Activated CD8-positive, alpha-beta T cell treated with anti-CD3 and anti-CD28 coated beads, Interleukin-2, amount 10 ng/mL, durations not matched to agents 7 days and 5 days (primary cell): ENCODE measurements at places on chromosomes 4 and X. TPM values are rescaled to one million over a fixed set of nuclear protein-coding genes. Genes with fewer than 3 reads are reported as not detected.

DNA sequence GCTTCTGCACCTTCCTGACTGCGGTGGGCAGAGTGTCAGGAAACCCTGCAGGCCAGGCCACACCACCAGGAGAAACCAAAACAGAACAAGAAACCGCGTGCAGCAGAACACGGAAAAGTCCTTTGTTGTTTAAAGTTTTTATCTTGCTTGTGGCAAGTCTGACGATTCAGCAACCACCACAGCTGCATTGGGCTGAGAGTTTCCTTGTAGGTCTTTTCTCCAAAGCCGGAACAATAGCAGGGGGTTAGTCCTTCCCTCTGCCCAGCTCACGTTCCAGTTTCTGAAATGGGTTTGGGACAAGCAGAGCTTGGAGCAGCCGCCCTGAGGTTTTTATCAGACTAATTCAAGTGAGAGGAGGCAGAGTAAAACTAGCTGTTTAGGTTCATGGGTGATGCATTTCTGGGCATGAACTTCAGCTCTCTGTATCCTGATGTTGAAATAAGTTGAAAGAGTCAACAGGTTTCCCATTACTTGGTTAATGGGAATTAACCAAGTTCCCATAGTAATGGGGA is 216.9 kb downstream of the PTTG2 start:
- H3K27me3 ChIP-seq, result peaks cover 11% of the 10 kb centered on the region
- peak overlapping the region; percentile 76 for H3K27ac ChIP-seq
- peaks cover 39% of the 10 kb centered on the region for H3K4me1 ChIP-seq
- DNase-seq, result peak; percentile 77
- peak overlapping the region; percentile 45 for H3K4me3 ChIP-seq
- peaks cover 4% of the 10 kb centered on the region for H3K36me3 ChIP-seq

- H3K4me1 ChIP-seq, result no peaks in the 10 kb centered on the region
- no peak for DNase-seq
- no peak overlapping the region for H3K27ac ChIP-seq
- H3K4me3 ChIP-seq, result no peak overlapping the region
Measured at GRCh38 chrX:97898798-97899197, 1015.1 kb downstream of the RPA4 start.

DNA sequence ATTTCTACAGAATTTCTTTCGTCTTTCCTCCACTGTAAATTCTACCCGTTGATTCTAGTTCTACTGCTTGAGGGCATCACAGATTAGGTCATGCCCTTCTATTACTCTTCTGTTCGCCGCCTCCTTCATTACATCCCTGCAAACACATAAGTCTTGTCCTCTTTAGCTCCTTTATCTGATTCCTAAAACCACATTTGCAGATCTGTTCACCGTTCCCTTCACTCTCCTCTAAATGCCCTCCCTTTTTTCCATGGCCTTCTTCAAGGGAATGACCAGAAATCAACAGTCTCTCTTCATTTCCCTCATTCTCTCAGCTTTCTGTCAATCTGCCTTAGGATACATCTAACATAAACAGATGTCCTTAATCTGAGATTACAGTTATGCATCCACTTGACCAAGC is 43.1 kb downstream of the BTC start:
- H3K27me3 ChIP-seq, result peaks cover 3% of the 10 kb centered on the region
- H3K4me3 ChIP-seq, result no peak overlapping the region
- H3K36me3 ChIP-seq, result no peaks in the 10 kb centered on the region
- no peaks in the 10 kb centered on the region for H3K4me1 ChIP-seq
- H3K27ac ChIP-seq, result no peak overlapping the region

DNA sequence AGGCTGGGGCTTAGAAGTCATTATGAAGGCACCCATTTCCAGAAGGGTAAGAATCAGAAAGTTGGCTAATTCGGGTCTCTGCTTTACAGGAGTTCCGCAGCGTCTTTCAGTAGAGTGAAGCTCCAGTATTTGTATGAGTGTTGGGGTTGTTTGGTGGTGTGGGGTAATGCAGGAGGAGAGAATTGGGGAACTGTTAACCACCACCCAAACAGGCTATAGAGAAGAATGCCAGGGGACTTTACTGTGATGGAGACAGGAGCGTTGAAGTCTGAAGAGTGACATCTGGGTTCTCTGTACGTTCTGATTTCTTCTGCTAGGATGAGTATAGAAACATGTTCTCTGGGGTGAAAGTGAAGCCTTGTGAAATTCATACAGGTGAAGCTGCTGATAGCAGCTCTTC is 96.3 kb downstream of the TBL1X start:
- no peaks in the 10 kb centered on the region for H3K27me3 ChIP-seq
- no peak overlapping the region for H3K27ac ChIP-seq
- no peak overlapping the region for H3K4me3 ChIP-seq
- peaks cover 8% of the 10 kb centered on the region for H3K4me1 ChIP-seq
- DNase-seq, result no peak

DNA sequence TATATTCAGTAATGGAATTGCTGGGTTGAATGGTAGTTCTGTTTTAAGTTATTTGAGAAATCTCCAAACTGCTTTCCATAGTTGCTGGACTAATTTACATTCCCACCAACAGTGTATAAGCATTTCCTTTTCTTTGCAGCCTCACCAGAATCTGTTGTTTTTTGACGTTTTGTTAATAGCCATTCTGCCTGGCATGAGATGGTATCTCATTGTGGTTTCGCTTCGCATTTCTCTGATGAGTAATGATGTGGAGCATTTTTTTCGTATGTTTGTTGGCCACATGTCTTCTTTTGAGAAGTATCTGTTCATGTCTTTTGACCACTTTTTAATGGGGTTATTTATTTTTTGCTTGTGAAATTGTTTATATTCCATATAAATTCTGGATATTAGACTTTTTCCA is 13.6 kb upstream of the MAGED4B start:
- no peak overlapping the region for H3K4me3 ChIP-seq
- no peaks in the 10 kb centered on the region for H3K4me1 ChIP-seq
- H3K27ac ChIP-seq, result no peak overlapping the region
- no peaks in the 10 kb centered on the region for H3K36me3 ChIP-seq
- no peak for DNase-seq

DNA sequence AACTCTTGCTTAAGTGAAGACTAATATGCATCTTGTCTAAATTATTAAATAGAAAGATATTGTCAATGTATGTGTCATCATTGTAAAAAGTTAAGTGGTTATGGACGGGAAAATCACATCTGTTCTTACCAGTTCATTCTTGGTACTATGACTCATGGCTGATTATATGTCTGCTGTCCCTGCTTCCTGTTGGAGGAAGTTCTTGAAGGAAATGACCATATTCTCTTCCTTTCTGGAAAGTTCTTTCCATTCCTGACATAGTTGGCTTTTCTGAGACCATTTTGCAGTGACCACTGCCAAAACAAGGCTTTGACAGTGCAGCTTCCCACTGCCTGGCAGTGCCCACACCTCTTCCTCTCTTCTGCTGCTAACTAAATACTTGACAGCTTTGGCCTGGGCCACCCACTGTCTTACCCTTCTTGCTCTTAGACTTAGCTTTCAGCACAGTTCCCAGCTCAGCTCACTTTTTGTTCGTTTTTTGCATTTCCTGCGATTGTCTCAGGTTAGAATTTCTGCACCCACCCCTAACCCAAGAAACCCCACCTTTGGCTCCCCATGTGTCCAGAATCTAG is 13.2 kb upstream of the CLDN24 start:
- H3K4me3 ChIP-seq, result no peak overlapping the region
- peak overlapping the region; percentile 62 for H3K27ac ChIP-seq
- H3K4me1 ChIP-seq, result peaks cover 8% of the 10 kb centered on the region
- peaks cover 15% of the 10 kb centered on the region for H3K27me3 ChIP-seq

- no peaks in the 10 kb centered on the region for H3K27me3 ChIP-seq
- no peak overlapping the region for H3K27ac ChIP-seq
- DNase-seq, result no peak
- H3K36me3 ChIP-seq, result no peaks in the 10 kb centered on the region
- H3K4me1 ChIP-seq, result no peaks in the 10 kb centered on the region
Measured at GRCh38 chr4:79338148-79338547, 12.3 kb upstream of the NAA11 start.

DNA sequence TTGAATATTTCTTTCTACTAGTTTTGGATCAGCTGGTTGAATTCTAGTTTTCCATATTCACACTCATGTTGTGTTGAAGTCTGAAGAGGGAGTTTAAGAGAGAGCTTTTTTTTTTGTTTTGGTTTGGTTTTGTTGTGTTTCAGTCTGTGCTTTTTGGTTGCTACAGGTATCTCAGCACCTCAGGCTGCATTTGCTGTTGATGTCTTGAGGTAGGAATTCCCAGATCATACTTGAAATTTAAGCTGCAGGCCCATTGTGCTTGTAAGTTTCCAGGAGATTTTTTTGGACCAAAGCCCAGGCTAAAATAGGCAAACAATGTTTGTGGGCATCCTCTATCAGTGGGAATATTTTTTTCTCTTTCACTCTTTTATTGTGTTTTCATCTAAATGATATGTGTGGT is 190.2 kb upstream of the AGA start:
- H3K27me3 ChIP-seq, result no peaks in the 10 kb centered on the region
- DNase-seq, result no peak
- no peaks in the 10 kb centered on the region for H3K4me1 ChIP-seq
- H3K4me3 ChIP-seq, result no peak overlapping the region

GRCh38 chrX:108362026-108362425 is 76.2 kb downstream of the COL4A6 start:
- no peak overlapping the region for H3K4me3 ChIP-seq
- H3K27me3 ChIP-seq, result no peaks in the 10 kb centered on the region
- DNase-seq, result no peak
- H3K27ac ChIP-seq, result no peak overlapping the region
- H3K36me3 ChIP-seq, result no peaks in the 10 kb centered on the region

DNA sequence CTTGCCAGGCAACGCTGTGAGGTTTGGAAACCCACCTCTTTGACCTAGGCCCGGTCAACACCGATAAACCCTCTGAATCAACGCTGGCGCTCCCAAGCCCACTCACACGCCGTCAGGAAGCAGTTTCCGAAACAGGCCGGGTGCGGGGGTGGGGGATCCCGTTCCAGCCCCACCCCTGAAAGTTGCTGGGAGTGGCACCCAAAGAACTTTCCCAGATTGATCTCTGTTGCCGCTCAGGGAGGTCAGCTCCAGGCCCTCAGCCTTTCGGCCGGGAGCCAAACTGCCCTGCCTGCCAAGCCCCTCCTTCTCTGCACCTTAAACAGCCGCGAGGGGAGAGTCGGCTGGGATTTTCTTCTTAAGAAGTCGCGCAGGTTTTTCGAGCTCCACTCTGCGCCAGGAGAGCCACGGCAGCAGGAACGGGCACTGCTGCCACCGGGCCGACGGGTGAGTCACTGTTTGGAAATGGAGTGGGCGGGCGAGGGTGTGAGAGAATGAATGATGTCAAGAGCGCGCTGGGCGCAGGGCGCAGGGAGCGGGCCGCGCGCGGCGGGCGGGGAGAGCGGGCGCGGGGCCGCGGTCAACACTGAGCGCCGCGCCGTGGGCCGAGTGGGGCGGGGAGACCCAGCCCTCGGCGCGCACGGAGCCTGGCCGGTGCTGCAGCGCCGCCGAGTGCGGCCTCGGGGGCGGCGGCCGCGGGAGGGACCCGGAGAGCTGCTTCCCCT is at the start of gene SGMS2:
Gene SGMS2, plus strand, starts transcription at position 583 of the 722 bp plus-strand sequence. CDS start 70,622 bp downstream, outside the sequence.
- no peak within 1 kb of the TSS for H3K27ac ChIP-seq
- H3K4me1 ChIP-seq, result peaks cover 9% of the 10 kb centered on the region
- H3K4me3 ChIP-seq, result peak within 1 kb of the TSS; percentile 75

DNA sequence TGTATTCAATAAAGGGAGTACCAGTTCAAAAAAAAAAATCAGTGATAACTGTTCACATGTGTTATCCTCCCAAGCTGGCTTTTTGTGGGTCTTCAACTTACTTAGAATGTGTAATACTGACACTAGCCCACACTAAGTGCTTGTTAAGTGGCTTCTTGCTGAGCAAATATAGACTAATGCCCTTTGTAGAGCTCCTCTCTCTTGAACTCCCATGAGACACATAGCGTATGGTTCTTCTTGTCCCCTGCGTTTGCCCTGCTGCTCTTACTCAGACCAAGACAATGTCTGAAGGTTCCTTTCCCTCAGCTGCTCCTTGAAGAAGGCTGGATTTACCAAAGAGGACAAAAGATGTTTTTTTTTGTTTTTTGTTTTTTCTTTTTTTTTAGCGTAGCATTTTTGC is 110.9 kb downstream of the FRAS1 start:
- H3K27ac ChIP-seq, result no peak overlapping the region
- H3K4me1 ChIP-seq, result peaks cover 6% of the 10 kb centered on the region

GRCh38 chr4:131603705-131604104 is 1545.4 kb upstream of the PCDH10 start:
- no peak overlapping the region for H3K4me3 ChIP-seq
- no peak overlapping the region for H3K27ac ChIP-seq
- DNase-seq, result no peak
- no peaks in the 10 kb centered on the region for H3K36me3 ChIP-seq
- H3K4me1 ChIP-seq, result no peaks in the 10 kb centered on the region

Gene PUDP
- total RNA-seq, result 16.6 TPM

Gene CENPU
- total RNA-seq, result 58.7 TPM
